NCI-H524 (cell line): ENCODE measurements at places on chromosomes 3 and 15.

DNA sequence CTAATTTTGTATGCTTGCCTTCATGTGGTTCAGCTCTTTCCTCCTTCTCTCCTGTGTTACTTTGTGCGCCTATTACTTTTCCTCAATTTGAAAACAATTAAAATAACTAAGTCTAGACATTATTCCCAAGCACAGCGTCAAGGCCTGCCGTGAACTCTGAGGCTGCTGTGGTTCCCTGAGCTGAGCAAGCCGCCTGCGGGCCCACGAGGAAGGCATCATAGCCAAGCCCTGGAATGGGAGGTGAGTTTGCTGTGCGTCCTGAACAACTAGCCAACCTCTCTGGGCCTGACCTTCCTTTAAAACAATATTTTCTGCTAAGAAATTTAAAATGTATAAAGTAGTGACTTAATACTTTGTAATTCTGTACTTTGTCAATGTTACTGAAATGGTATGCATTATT is 327.2 kb downstream of the OCA2 start:
- DNase-seq, result no peak

GRCh38 chr3:124315215-124316033 is 323.5 kb upstream of the ROPN1 start:
- peak; percentile 20 for DNase-seq

GRCh38 chr3:50317300-50317699 is 5.2 kb downstream of the HYAL2 start:
- DNase-seq, result no peak

GRCh38 chr3:134838599-134838998 is 43.5 kb downstream of the EPHB1 start:
- DNase-seq, result no peak

GRCh38 chr3:114799816-114800215 is 347.3 kb downstream of the ZBTB20 start:
- DNase-seq, result no peak
